ENCODE measurements at places on chromosomes 16 and 17.

DNA sequence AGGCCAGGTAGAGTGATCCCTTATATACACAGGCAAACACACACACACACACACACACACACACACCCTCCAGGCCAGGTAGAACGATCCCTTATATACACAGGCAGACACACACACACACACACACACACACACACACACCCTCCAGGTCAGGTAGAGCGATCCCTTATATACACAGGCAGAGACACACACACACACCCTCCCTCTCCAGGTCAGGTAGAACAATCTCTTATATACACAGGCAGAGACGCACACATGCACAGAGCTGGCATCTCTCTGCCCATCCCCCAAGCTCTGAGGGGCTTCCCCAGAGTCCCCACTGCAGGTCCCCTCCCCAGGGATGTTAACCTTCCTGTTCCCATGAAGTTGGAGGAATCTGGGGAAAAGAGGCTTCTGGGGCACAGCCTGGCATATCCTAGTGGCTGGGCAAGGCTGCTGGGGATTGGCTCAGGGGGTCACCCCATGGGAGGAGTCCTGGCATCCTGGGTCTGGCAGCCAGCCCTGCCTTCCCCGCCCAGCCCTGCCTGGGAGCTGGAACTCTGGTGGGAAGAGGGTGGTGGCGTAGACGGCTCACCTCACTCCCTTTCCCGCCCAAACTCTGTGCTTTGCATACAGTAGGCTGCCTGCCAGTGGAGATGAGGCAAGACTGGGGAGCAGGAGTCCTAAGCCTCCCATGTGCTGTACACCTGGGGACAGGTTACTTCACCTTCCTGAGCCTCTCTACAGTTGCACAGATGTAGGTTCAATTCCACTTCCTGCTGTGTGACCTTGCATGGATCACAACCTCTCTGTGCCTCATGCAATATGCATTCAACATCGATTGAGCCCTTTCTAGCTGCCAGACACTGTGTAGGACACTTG, 41.8 kb downstream of the TEKT5 start:
- no peak for DNase-seq

DNA sequence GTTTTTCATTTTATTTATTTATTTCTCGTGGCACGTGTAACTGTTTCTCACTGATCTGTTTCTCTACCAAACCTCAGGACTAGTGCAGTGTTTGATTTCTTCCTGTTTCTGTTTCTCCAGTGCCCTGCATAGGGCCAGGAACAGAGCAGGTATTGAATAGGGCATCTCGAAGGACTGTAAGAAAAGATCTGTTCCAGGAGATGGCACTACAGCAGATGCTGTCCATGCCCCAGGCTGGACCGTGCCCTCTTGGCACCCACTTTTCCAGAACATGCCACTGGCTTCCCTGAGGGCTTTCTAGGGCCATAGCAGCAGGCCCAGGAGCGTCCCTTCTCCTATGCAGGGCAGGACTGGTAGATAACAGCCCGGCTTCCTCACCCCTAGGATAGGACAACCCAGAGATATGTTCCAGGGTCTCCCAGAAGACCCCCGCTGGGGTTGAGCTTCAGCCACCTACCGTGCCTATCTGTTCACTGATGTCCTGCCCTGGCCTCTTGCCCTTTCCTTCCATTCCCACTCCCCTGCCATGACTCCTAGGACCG, 4.4 kb downstream of the SNX20 start:
- no peak for DNase-seq

- DNase-seq = no peak
These were observed 17.6 kb downstream of the TRPV3 start for GRCh38 chr17:3539881-3540540.

DNA sequence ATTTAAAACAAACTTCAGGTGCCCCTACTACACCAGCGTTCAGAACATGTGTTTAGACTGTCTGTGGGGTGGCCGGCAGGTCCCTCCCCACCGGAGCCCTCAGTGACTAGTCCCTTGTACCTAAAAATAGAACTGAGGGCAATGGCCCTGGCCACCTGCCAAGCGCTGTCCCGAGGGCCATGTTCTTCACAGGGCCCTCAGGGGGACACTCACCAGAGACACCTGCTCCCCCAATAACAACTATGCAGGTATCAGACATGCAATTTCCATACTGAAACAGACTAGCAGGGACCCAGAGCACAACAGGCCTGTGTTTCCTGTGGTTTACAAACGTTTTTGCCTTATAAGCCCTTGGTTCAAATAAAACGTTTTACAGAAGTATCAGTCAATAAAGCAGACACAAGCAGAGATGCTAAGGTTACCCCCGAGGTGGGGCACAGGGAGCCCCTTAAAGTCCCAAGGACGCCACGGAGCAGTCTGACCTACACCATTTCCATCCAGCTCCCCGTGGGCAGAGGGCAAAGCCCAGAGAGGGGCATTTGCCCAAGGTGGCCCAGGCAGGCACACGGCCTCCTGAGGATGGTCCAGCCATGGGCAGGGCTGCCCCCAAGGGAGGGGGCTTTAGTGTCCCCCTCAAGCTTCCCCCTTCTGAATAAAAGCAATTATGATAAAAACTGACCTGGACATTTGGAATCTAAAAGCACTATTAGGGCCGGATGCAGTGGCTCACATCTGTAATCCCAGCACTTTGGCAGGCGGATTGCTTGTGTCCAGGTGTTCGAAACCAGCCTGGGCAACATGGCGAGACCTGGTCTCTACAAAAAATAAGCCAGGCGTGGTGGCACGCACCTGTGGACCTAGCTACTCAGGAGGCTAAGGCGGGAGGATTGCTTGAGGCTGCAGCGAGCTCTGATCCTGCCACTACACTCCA, 896 bp upstream of the MYLK3 start:
- peak; percentile 9 for DNase-seq

GRCh38 chr16:54027995-54028394, 258.6 kb downstream of the IRX3 start:
- no peak for DNase-seq

DNA sequence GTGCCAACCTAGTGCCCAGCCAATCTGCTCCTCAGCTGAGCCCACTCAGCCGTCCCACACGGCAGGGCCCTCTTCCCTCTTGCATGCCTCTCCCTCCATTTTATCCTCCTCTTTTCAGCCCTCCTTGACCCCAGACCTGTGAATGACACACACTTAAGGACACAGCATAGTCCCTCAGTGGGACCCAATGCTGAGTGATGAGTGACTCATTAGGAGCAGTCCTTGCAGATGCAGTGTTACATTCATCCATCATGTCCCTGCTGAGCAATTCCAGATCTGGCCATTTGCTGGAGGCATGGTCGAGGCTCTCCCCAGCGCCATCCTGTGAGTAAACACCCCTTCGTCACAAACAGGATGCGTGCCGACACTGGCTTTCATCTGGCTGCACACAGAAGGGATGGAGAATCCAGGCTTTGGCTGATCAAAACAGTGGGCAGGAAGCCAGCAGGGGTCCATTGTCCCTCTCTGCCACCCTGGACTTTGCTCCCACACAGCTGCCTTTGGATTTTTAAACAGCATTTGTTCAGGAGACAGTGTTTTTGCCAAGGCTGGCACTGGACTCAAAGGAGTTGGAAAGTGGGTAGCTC, 122.6 kb downstream of the AXIN2 start:
- peak; percentile 33 for DNase-seq

DNA sequence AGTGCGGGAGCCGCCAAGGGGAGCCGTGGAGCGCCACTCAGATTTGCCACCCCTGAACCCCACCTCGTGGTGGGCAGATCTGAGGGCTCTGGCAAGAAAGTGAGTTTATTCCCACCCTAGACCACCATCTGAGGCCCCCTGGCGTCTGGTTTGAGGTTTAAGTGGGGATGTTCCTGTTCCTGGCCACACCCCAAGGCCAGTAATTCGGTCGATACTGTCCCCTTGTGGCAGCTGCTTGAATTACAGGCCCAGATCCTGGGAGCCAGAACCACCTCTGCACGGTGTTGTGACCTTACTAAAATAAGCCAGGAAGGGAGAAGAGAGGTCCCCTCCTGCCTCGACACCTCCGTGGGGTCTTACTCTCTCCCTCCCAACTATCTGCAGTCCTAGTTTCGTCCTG, 3.3 kb upstream of the LAT start:
- DNase-seq = peak; percentile 30

- peak; percentile 57 for DNase-seq
These were observed 63.3 kb upstream of the MTMR4 start for GRCh38 chr17:58577696-58578095.

DNA sequence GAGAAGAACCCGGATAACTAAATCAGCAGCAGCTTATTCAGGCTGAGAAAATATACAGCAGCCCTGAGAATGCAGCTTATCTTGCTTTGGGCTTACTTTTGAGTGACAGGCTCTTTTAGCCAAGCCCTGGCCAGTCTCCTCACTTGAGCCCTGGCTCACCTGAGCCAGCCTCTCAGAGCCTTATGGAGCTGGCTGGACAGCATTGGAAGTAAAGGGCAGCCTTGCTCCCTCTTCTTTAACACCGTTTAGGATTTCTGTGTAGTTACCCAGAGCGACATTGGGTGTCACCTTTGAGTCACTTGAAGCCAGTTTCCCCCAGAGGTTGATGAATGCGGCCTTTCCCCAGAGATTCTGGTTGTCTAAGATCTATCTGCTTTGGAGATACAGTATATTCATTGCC, 7.7 kb upstream of the NPIPB2 start:
- peak; percentile 74 for DNase-seq

GRCh38 chr17:56786989-56787482, 46.7 kb downstream of the C17orf67 start:
- DNase-seq = peak; percentile 75

DNA sequence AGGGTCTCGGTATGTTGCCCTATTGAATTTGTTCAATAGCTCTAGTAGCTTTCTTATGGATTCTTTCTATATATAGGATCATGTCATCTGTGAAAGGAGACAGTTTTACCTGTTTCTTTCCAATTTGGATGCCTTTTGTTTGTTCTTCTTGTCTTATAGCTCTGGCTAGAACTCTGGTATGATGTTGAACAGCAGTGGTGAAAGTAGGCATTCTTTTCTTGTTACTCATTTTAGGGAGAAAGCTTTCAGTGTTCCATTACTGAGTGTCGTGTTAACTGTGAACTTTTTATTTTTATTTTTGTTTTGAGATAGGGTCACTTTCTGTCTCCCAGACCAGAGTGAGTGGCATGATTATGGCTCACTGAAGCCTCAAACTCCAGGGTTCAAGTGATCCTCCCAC, 21.2 kb downstream of the EFCAB5 start:
- no peak for DNase-seq

- DNase-seq = peak; percentile 83
These were observed 408.7 kb downstream of the SLC39A11 start for GRCh38 chr17:72683506-72684404.
